GM23248 (cell line): ENCODE measurements at places on chromosomes 6 and 20. TPM values are rescaled to one million over a fixed set of nuclear protein-coding genes. Genes with fewer than 3 reads are reported as not detected.

- H3K36me3 ChIP-seq: no peaks in the 10 kb centered on the region
- H3K27ac ChIP-seq: no peak overlapping the region
- no peak overlapping the region for H3K4me3 ChIP-seq
- DNase-seq: no peak
- no peaks in the 10 kb centered on the region for H3K4me1 ChIP-seq
Measured at GRCh38 chr20:40915756-40916155, 112.9 kb upstream of the TOP1 start.

DNA sequence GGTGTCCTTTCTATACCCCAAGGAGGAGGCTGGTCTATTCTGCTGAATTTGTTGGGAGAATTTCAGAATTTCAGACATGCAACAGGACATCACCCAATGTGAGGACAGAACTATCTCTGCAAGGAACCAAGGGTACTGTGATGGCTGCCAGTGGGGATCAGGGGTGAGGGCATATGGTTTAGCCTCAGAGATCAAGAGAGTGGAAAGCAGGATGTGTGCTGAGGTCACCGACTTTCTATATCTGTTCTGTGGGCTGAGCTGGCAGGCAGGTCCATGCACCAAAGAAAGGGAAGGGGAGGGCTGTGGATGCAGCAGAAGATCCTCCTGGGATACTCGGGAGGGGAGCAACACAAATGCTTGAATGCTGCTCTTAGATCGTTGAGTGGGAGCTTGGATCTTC lies 28.8 kb downstream of the MYT1 start:
- H3K4me1 ChIP-seq: no peaks in the 10 kb centered on the region
- no peak overlapping the region for H3K27ac ChIP-seq
- DNase-seq: no peak
- no peak overlapping the region for H3K4me3 ChIP-seq
- H3K27me3 ChIP-seq: peaks cover 56% of the 10 kb centered on the region

DNA sequence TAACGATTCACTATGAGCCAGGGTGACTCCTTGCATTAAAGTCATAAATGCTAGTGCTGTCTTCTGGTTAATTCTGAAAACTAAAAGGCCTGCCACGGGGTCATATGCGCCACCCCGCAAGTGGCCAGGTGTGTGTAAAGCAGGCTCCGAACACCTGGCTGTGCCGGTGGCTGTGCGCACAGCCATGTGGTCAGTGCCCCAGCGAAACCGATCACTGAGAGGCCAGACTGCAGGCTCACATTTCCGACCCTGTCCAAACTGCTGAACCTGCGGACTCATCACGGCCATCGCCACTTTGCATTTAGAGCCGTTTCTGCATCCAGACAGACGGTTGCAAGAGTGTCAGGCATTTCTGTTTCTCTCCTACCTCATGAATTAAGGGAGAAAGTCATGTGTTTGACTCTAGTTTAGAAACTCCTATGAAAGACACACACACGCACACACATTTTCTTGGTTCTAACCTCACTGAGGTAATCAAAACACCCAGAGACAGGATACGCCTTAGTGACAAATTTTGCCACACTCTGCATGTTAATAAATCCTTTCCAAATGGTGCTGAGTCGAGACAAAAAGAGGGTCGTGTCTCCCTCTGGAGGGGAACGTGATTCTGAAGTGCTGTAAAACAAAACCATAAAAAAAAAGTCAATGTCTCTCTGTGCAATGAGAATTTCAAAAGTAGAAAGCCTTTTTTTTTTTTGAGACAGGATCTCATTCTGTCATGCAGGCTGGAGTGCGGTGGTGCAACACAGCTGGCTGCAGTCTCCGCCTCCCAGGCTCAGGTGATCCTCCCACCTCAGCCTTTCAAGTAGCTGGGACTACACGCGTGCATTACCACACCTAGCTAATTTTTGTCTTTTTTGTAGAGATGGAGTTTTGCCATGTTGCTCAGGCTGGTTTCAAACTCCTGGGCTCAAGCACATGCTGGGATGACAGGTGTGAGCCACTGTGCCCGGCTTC lies 31.0 kb upstream of the TCFL5 start:
- H3K36me3 ChIP-seq: peaks cover 58% of the 10 kb centered on the region
- no peak overlapping the region for H3K4me3 ChIP-seq
- peaks cover 5% of the 10 kb centered on the region; the same call in 1 of the 2 replicates for H3K4me1 ChIP-seq
- H3K27me3 ChIP-seq: no peaks in the 10 kb centered on the region

DNA sequence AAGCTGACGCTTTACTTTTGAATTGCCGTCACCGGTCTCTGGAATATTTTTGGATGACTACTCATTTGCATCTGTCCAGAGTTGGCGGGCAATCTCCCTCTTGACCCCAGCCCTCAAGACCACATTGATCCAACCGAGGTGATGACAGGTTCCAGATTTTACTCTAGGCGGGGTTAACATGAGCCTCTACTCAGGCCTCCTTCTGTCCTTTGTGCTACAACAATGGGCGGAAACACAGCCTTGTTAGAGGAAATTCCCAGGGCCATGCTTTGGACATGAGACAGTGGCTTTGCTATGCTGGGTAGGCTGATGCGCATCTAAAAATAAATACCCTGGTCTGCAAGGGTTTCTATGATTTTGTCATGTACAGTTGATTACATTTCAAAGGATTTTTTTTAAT lies 27.0 kb upstream of the ADGRF5 start:
- 0 out of 2 replicates have a peak, but pooled peaks cover 3% of the 10 kb centered on the region for H3K27me3 ChIP-seq
- no peak overlapping the region for H3K27ac ChIP-seq
- no peak for DNase-seq
- H3K36me3 ChIP-seq: no peaks in the 10 kb centered on the region

DNA sequence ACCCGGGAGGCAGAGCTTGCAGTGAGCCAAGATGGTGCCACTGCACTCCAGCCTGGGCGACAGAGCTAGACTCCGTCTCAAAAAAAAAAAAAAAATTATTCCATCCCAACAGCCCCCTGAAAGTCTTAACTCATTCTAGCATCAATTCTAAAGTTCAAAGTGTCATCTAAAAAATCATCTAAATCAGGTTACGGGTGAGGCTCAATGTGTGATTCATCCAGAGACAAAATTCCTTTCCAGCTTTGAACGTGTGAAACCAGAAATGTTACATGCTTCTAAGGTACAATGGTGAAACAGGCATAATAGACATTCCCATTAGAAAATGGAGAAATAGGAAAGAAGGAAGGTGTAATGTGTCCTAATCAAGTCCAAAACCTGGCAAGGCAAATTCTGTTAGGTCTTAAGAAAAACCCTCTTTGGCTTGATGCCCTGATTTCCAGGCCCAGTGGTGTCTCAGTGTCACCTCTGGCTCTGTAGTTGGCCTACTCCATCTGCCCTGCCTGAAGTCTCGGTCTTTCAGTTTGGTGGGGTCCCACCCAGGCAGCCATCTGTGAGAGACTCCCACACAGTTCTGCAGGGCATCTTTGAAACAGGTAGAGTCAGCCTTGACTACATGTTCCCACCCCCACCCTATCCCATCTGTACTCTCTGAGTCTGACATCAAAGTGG lies 43.5 kb downstream of the HFE start:
- no peak overlapping the region for H3K27ac ChIP-seq
- H3K27me3 ChIP-seq: no peaks in the 10 kb centered on the region
- peaks cover 15% of the 10 kb centered on the region for H3K4me1 ChIP-seq
- DNase-seq: no peak
- H3K4me3 ChIP-seq: no peak overlapping the region

DNA sequence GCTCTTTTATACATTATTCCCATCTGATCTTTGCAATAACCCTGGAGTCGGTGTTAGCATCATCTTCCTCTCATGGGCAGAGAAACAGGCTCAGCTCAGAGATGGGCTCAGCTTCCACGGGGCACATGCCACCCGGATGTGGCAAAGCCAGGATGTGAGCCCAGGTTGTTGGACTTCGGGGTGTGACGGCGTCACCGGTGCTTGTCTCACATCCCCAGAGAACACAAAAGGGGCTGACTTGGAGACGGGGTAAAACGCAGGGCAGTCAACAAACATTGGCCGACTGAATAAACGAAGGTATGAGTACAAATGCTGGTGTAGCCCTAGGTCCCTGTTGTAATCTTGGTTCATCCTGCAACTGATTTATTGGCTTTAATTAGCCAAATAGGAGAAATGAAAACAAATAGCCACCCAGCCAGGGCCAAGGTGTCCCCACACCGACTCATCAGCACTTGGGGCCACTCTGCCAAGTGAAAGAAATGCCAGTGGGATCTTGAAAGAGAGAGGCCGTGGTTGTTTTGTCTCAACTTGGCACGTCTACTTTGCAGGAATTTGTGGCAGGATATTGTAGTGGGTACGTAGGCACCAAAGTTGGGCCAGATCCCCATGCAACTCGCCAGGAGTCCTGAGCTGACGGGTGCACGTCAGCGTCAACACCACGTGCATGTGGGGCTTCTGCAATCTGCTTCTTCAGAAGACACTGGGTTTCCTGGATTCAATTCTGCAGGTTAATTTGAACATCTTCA lies 42.8 kb downstream of the APCDD1L start:
- no peaks in the 10 kb centered on the region for H3K36me3 ChIP-seq
- DNase-seq: no peak
- no peaks in the 10 kb centered on the region for H3K4me1 ChIP-seq
- no peaks in the 10 kb centered on the region for H3K27me3 ChIP-seq
- no peak overlapping the region for H3K27ac ChIP-seq

DNA sequence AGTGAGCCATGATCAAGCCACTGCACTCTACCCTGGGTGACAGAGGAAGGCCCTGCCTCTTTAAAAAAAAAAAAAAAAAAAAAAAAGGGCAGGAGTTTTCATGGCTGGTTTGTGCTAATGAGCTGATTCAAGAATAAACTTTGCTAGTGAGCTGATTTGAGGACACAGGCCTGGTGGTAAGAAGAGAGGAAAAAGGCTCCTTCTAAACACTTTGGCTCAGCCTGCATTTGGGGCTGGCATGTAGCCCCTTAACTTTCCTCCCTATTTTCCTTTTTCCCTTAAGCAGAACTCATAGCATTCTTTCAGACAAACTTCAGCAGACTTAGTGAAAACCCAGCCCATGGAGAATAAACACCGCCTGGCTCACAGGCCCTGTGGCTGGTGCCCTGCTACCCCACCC lies 432.7 kb downstream of the PTPRT start:
- H3K27me3 ChIP-seq: no peaks in the 10 kb centered on the region
- no peaks in the 10 kb centered on the region for H3K36me3 ChIP-seq
- DNase-seq: no peak
- no peak overlapping the region for H3K4me3 ChIP-seq

DNA sequence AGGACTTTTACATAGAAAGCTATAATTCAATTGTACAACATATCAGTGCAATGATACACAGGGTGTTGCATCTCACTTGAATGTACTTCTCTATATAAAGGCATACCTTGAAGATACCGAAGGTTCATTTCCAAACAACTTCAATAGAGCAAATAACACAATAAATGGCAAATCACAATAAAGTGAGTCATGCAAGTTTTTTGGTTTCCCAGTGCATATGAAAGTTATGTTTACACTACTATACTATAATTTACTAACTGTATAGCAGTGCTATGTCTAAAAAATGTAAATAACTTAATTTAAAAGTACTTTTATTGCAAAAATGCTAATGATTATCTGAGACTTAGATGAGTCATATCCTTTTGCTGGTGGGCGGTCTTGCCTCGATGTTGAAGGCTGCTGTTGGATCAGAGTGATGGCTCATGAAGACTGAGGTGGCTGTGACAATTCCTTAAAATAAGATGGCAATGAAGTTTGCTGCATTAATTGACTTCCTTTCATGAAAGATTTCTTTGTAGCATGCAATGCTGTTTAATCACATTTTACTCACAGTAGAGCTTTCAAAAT lies 188.8 kb downstream of the TASP1 start:
- H3K4me3 ChIP-seq: no peak overlapping the region
- peak; percentile 37 for DNase-seq
- no peak overlapping the region for H3K27ac ChIP-seq
- H3K36me3 ChIP-seq: no peaks in the 10 kb centered on the region

GRCh38 chr6:90537723-90538258 lies 49.1 kb downstream of the MAP3K7 start:
- DNase-seq: peak; percentile 77
- peaks cover 28% of the 10 kb centered on the region for H3K4me1 ChIP-seq
- H3K36me3 ChIP-seq: peaks cover 23% of the 10 kb centered on the region

Gene GJA10
- not detected in 2 replicates for total RNA-seq

Gene TP53TG5
- not detected in 2 replicates for total RNA-seq

Gene TBC1D32
- 9.0 and 14.2 TPM in 2 replicates for total RNA-seq

Gene KHDRBS2
- total RNA-seq: not detected in 2 replicates
